NCI-H510A (cell line): ENCODE measurements at places on chromosomes 4 and X.
A peak's percentile ranks its signal among the peaks of the same experiment; 100 is the strongest.

DNA sequence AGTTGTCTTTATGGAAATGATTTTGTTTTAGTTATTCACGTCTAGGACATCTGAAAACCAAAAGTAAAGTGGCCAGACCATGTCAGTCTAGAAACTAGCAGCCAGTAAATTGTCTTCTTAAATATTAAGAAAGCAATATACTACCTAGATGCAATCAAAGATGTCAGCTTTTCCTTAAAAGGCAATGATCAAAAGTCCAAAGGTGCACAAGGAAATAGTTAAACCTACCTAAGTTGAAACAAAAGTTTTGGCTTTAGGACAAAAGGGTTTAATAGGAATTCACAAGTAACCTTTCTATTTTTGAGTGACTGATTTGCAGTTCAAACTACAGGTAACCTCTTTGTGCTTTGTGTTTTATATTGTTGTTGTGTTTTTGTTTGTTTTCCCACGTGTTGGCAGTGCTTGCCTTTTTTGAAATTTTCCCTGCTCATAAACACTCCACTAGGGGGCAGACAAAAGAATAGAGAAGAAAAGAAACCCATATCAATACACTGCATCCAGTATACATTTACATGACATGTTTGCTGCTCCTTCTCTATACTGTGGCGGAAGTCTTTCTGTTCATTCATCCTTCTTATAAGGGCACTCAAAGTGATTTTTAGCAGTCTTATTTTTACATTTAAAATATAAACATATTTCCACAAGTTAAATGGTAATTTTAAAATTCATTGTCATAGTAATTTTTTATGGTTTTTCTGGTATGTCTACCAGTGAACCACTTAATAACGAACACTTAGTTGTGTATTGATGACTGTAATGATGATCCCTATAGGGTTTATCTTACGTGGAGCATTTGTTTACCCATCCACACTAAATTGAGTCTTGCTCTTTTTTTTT is 62.7 kb downstream of the GAB1 start:
- DNase-seq, result peak; percentile 3

GRCh38 chr4:176319151-176319703 is 539 bp upstream of the SPCS3 start:
- DNase-seq, result no peak

DNA sequence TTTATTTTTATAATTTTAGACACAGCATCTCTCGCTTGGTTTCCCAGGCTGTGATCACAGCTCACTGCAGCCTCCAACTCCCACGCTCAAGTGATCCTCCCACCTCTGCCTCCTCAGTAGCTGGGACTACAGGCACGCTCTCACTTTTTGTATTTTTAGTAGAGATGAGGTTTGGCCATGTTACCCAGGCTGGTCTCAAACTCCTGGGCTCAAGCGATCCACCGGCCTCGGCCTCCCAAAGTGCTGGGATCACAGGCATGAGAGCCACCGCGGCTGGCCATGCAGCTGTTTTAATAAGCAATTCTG is 39.1 kb downstream of the DHRSX start:
- no peak for DNase-seq

DNA sequence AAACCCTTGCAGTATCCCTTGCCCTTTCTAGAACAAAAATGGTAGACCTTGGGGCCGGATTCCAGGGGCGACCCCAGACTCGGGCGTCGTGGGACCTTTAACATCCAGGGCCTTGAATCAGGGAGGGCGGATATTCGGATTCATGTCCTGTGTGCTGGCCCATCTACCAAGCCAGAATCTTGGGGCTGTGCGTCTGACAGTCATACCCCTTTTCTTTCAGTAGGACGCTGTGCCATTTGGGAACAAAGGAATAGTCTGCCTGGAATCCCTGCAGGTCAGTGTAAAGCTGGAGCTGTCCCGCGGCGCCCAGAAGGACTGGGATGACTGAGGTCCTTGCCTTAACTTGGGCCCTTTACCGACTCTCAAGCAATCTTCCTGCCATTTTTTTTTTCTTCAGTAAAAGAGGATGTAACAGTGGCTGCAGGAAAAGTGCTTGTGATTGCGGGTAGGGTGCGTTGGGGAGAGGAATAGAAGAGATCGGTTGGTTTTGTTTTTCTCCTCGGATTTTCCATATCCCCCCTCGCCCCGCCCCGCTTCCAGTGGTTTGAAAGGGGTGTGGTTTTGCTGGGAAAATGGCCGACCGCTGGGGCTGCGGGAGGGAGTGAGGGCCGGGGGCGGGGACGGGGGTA is 518 bp downstream of the ARMCX1 start:
- peak; percentile 35 for DNase-seq

DNA sequence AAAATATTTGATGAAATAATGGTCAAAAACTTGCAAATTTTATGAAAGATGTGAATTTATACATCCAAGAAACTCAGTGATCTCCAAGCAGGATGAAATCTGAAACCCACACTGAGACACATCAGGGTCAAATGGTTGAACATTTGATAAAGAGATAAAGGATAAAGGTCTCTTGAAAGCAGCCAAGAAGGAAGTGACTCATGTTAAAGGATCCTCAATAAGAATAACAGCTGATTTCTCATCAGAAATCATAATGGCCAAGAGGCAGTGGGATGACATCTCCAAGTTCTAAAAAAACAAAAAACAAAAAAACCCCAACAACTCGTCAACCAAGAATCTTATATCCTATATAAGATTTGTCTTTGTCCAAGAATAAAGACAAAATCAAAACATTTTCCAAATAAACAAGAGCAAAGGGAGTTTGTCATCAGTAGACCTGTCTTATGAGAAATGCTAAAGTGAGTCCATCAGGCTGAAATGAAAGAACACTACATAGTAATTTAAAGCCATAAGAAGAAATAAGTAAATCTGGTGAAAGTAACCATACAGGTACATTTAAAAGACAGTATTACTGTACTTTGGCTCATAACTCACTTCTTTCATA is 121.7 kb downstream of the PDS5A start:
- DNase-seq, result no peak

- DNase-seq, result no peak
Observed at GRCh38 chr4:147754037-147754445, 22.2 kb downstream of the ARHGAP10 start.

GRCh38 chrX:44874420-44875184 is 1.6 kb downstream of the KDM6A start:
- DNase-seq, result no peak

GRCh38 chr4:99921174-99921573 is 25.2 kb downstream of the DNAJB14 start:
- DNase-seq, result no peak

- no peak for DNase-seq
Observed at GRCh38 chr4:5798946-5799345, 87.9 kb downstream of the EVC start.

GRCh38 chr4:122533841-122534240 is 77.3 kb upstream of the IL2 start:
- no peak for DNase-seq

GRCh38 chrX:17743913-17744312 is 6.6 kb downstream of the SCML1 start:
- DNase-seq, result no peak

DNA sequence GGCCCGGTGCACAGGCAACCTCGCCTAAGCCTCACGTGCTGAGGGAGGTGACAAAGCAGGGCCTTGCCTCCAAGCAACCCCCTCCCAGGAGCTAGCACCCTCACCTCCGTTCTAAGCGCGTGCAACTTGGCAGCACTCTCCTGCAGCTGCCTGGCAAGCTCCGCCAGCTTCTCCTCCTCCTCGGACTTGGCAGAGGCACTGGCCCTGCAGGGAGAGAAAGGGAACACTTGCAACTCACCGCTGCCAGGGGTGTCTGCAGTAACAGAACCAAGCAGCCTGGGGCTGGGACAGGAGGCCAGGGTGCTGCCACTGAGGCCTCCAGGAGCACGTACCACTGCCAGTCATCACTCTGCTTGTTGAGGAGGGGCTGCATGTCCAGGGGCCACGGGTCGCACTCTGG is 10.3 kb upstream of the TREX2 start:
- DNase-seq, result no peak

DNA sequence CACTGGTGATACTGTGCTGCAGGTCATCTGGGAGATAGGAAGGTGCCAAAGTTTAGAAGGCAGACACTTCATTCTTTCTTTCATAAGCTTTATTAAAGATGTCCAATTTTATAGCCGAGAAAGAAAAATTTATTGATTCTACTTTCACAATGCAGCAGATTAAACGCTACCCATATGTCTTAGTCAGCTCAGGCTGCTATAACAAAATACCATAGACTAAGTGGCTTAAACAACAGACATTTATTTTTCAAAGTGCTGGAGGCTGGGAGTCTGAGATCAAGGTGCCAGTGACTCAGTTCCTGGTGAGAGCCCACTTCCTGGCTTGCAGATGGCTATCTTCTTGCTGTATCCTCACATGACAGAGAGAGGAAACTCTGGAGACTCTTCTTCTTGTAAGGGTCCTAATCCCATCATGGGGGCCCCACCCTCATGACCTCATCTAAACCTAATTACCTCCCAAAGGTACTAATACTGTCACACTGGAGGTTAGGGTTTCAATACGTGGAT is 33.4 kb upstream of the KLHL34 start:
- DNase-seq, result no peak

- DNase-seq, result no peak
Observed at GRCh38 chr4:161595230-161595771, 568.5 kb downstream of the FSTL5 start.

DNA sequence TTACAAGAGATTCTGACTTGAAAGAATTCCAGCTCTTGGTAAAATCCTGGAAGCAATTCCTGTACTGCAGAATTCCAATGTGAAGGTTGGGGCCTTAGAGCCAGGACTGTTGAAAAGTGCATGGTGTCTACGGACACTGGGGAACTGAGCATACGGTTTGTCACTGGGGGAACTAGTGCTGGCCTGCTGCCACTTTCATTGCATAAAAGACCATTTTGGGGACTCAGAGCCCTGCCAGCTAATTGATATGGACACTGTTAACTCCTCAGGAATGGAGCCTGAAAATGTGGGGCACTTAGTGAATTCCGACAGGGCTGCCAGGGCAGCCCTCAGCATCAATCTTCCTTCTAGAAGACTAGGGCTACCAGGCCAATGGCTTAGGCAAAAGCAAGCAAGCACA is 55.9 kb downstream of the AMOT start:
- DNase-seq, result no peak

GRCh38 chr4:133776503-133776902 is 425.1 kb downstream of the PABPC4L start:
- DNase-seq, result no peak
